Cardiac ventricle fibroblast (primary cell): ENCODE measurements at places on chromosomes 2 and 18. TPM values are rescaled to one million over a fixed set of nuclear protein-coding genes. Genes with fewer than 3 reads are reported as not detected.

Gene RAB6D
- total RNA-seq: not detected in 2 replicates

Gene DPP4
- total RNA-seq: 101 and 106 TPM in 2 replicates

Gene NFU1
- total RNA-seq: 17.2 and 25.9 TPM in 2 replicates

Gene GNLY
- not detected in 2 replicates for total RNA-seq

Gene HOXD3
- total RNA-seq: not detected in 2 replicates

Gene BMP10
- total RNA-seq: not detected in 2 replicates

Gene RIT2
- not detected in 2 replicates for total RNA-seq

Gene KCNF1
- total RNA-seq: not detected in 2 replicates
